ENCODE measurements at places on chromosomes 11 and 22. TPM values are rescaled to one million over a fixed set of nuclear protein-coding genes. Genes with fewer than 3 reads are reported as not detected.

GRCh38 chr22:49967706-49968208 is 7.2 kb downstream of the PIM3 start:
- H3K4me1 ChIP-seq, result peaks cover 39% of the 10 kb centered on the region
- H3K36me3 ChIP-seq, result peaks cover 23% of the 10 kb centered on the region
- no peak for DNase-seq
- H3K27ac ChIP-seq, result no peak overlapping the region
- H3K4me3 ChIP-seq, result no peak overlapping the region

- H3K4me3 ChIP-seq, result no peak overlapping the region
- no peak overlapping the region for H3K27ac ChIP-seq
- peaks cover 35% of the 10 kb centered on the region for H3K36me3 ChIP-seq
- no peaks in the 10 kb centered on the region for H3K27me3 ChIP-seq
- peaks cover 27% of the 10 kb centered on the region for H3K4me1 ChIP-seq
Measured at GRCh38 chr11:106091480-106092123, 14.1 kb downstream of the AASDHPPT start.

- H3K36me3 ChIP-seq, result no peaks in the 10 kb centered on the region
- no peak for DNase-seq
- H3K4me3 ChIP-seq, result no peak overlapping the region
- no peak overlapping the region for H3K27ac ChIP-seq
Measured at GRCh38 chr11:127037596-127037995, 37.0 kb upstream of the KIRREL3 start.

GRCh38 chr11:128290106-128290840 is 297.1 kb downstream of the ETS1 start:
- peaks cover 55% of the 10 kb centered on the region for H3K36me3 ChIP-seq
- peak overlapping the region; percentile 97 for H3K27ac ChIP-seq
- DNase-seq, result peak; percentile 79
- H3K4me3 ChIP-seq, result peak overlapping the region; percentile 92

BDNF gene
- total RNA-seq, result not detected

BMAL1 gene
- 36.0 TPM for total RNA-seq

DNA sequence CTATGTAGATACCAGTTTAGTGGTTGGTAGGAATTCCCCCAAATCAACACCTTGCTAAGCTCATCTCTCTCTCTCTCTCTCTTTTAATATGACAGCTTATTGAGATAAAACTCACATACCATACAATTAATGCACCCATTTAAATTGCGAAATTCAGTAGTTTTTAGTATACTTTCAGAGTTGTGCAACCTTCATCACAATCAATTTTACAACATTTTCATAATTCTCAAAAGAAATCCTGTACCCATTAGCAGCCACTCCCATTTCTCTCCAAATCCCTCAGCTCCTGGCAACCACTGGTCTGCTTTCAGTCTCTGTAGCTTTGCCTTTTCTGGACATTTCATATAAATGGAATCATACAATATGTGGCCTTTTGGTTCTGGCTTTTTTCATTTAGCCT is 13.3 kb downstream of the NNMT start:
- DNase-seq, result no peak
- H3K36me3 ChIP-seq, result no peaks in the 10 kb centered on the region
- no peak overlapping the region for H3K4me3 ChIP-seq
- no peak overlapping the region for H3K27ac ChIP-seq

- DNase-seq, result no peak
- peaks cover 3% of the 10 kb centered on the region for H3K4me1 ChIP-seq
- no peaks in the 10 kb centered on the region for H3K27me3 ChIP-seq
Measured at GRCh38 chr11:11072067-11072466, 214.2 kb upstream of the ZBED5 start.

BRSK2 gene
- total RNA-seq, result 0.18 TPM

DNA sequence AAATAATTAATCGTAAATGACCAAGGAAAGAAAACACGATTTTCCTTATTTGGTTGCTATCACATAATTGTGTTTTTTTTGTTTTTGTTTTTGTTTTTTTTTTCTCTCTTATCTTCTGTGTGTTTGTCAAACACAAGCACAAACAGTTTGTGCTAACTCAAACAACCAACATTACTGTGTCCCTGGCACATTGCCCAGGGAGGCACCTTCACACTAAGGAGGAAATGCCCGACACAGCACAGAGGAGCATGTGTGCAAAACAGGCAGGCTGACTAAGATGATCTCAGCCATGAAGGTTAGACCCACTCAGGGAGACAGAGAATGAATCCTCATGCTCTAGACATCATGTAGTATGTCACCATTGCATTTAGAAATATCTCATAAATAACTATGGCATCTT is 130.1 kb downstream of the SOX6 start:
- H3K27ac ChIP-seq, result no peak overlapping the region
- DNase-seq, result no peak
- no peaks in the 10 kb centered on the region for H3K27me3 ChIP-seq
- H3K36me3 ChIP-seq, result no peaks in the 10 kb centered on the region
- H3K4me3 ChIP-seq, result no peak overlapping the region

DNA sequence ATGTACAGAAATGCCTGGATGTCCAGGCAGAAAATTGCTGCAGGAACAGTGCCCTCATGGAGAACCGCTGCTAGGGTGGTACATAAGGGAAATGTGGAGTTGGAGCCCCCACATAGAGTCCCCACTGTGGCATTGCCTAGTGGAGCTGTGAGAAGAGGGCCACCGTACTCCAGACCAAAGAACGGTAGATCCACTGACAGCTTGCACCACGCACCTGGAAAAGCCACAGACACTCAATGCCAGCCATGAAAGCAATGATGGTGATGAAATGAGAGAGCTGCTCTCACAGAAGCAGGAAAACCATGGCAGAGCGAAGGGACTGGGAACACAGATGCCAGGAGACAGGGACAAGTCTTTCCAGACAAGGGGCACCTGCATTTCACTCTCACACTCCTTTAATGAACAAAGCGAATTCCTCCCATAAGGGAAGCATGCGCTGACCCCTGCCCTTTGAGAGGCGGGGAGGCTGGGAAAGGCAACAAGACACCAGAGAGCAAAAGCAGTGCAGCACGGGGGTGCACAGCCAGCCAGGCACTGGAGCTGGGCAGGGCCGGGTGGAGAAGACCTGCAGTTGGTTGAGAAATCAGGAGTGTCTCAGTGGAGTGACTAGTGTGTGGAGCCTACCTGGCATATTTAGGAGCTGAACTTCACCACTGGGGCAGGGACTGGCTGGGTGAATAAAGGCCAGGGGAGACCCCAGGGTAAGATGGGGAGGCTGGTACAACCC is 1025.2 kb downstream of the TBC1D22A start:
- no peak overlapping the region for H3K4me3 ChIP-seq
- no peak for DNase-seq
- H3K27ac ChIP-seq, result no peak overlapping the region

- H3K4me1 ChIP-seq, result no peaks in the 10 kb centered on the region
- no peak overlapping the region for H3K27ac ChIP-seq
- H3K4me3 ChIP-seq, result no peak overlapping the region
- no peaks in the 10 kb centered on the region for H3K36me3 ChIP-seq
- no peaks in the 10 kb centered on the region for H3K27me3 ChIP-seq
Measured at GRCh38 chr11:23359297-23359696, 499.0 kb upstream of the CCDC179 start.

DNA sequence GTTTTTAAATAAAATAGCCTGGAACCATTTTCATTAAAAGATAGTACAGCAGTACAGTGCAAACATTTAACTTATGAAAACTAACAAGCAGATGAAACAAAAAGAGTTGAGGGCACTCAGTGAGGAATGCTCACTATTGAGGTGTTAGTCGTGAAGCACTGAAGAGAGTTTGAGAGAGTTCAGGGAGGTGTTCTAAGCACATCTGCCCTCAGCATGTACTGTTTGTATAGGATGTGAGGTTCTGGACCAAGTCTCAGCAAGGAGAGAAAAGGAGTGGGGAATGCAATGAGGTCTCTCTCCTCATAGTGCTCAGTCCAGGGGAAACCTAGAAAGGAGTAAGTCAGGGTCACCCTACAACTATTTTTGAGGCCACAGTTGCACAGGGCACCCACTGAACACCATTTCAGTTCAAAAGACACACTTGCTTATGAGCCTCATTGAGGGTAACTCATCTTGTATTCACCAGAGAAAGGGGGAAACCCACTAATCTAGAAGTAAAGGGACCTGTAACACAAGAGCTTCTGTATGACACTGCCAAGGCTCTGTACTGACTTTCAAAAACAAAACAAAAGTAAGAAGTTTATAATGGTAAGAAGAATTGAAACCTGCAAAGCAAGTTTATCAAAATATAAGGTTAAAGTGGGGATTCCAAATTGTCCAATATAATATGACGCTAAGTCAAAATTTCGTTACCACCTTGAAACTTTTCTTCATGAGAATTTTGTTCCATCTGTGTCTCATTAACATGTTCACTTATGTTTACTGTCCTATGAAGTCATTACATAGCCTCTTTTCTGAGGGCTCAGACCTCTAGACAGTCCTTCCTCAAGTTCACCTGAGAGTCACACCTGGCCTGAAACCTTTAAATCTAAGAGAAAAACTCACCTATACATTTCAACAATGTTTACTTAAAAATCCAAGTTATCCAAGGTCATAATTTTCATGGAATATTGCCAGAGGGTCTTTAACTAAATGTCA is 275.3 kb downstream of the ETS1 start:
- no peak for DNase-seq
- H3K4me3 ChIP-seq, result no peak overlapping the region
- H3K27me3 ChIP-seq, result no peaks in the 10 kb centered on the region
- peaks cover 64% of the 10 kb centered on the region for H3K36me3 ChIP-seq

ZP1 gene
- 0.18 TPM for total RNA-seq

GRCh38 chr22:21918466-21919185 is 34.0 kb downstream of the PPM1F start:
- DNase-seq, result no peak
- H3K4me1 ChIP-seq, result no peaks in the 10 kb centered on the region
- H3K36me3 ChIP-seq, result no peaks in the 10 kb centered on the region
- H3K4me3 ChIP-seq, result no peak overlapping the region
- H3K27me3 ChIP-seq, result no peaks in the 10 kb centered on the region

TMEM191B gene
- 1.3 TPM for total RNA-seq

NLRP10 gene
- total RNA-seq, result not detected

DNA sequence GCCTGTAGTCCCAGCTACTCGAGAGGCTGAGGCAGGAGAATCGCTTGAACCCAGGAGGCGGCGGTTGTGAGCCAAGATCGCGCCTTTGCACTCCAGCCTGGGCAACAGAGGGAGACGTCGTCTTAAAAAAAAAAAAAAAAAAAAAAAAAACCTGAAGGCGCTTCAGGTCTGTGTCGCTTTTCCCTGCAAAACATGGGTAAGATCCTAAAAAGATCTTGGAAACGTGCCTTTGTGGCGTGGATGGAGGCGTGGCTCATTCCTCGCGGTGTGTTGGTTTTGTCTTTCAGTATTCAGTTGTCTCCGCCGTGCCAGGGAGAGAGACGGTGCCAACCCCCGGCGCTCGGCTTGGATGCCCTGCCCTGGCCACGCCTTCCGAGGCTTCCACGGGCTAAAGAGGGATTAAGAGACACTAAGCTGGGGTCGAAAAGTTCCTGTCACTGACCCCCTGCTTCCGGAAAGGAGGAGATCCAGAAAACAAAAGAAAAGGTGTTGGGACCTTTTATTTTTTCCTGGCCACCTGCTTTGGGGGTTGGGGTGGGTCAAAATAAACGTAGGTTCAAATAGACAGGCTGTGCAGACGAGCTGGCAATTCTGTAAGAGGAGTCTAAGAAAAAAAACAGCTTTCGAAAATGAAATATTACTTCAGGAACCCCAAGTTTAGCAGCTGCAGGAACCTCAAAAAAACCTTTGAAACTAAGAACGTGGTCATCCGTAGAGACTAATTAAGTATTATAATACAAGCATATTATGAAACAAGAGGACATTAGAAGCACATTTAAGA is 1.1 kb upstream of the SLC35F2 start:
- peak; percentile 33 for DNase-seq
- H3K27me3 ChIP-seq, result no peaks in the 10 kb centered on the region
- peak overlapping the region; percentile 64 for H3K27ac ChIP-seq

CDC45 gene
- 53.2 TPM for total RNA-seq

MB gene
- total RNA-seq, result not detected

MUC5AC gene
- not detected for total RNA-seq

VWA5A gene
- 7.0 TPM for total RNA-seq

GRCh38 chr11:25886036-25886435 is 445.9 kb upstream of the ANO3 start:
- DNase-seq, result no peak
- no peak overlapping the region for H3K27ac ChIP-seq

ALX4 gene
- not detected for total RNA-seq

DNA sequence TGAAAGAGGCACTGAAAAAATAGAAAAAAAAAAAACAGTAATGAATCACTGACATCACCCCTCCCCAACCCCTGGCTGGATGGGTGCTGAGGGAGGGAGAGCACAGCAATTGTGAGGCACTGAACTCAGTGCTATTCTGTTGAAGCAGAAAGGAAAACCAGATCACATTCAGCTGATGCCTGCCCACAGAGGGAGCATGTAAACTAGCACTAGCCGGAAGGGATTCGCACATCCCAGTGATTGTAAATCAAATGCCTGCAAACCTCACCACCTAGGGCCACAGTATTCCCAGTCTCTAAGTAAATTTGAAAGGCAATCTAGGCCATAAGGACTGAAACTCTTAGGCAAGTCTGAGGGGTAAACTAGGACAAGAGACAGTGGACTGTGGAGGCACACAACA is 772.0 kb upstream of the CCDC179 start:
- no peaks in the 10 kb centered on the region for H3K27me3 ChIP-seq
- H3K4me3 ChIP-seq, result no peak overlapping the region
- no peaks in the 10 kb centered on the region for H3K36me3 ChIP-seq
- H3K4me1 ChIP-seq, result no peaks in the 10 kb centered on the region
- DNase-seq, result no peak
- H3K27ac ChIP-seq, result no peak overlapping the region

DNA sequence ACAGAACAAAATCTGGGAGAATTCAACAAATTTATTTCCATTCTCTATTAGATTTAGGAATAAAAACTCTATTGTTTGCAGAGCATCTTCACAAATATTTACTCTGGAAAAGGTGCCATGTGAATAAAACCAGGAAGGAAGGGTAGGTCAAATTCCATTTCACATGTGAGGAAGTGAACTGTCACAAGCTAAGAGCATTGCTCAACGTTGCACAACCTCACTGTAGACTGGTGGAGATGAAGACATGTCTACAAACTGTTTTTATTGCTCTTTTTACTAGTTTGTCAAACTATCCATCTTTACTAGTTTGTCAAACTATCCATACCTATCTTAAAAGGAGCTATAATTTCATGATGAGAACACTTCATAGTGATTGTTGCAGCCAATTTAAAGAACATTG is 236.4 kb downstream of the CNTN5 start:
- DNase-seq, result no peak
- H3K27me3 ChIP-seq, result no peaks in the 10 kb centered on the region
- H3K4me1 ChIP-seq, result no peaks in the 10 kb centered on the region
- no peaks in the 10 kb centered on the region for H3K36me3 ChIP-seq
- no peak overlapping the region for H3K27ac ChIP-seq
- no peak overlapping the region for H3K4me3 ChIP-seq

- no peak overlapping the region for H3K27ac ChIP-seq
- H3K4me1 ChIP-seq, result peaks cover 10% of the 10 kb centered on the region
- H3K4me3 ChIP-seq, result no peak overlapping the region
- no peak for DNase-seq
- H3K36me3 ChIP-seq, result no peaks in the 10 kb centered on the region
Measured at GRCh38 chr11:69562816-69563215, 78.1 kb upstream of the CCND1 start.
